ENCODE measurements at places on chromosomes 11 and 22.

- peak; percentile 6 for DNase-seq
Measured at GRCh38 chr22:46432164-46433068, 96.9 kb downstream of the TRMU start.

DNA sequence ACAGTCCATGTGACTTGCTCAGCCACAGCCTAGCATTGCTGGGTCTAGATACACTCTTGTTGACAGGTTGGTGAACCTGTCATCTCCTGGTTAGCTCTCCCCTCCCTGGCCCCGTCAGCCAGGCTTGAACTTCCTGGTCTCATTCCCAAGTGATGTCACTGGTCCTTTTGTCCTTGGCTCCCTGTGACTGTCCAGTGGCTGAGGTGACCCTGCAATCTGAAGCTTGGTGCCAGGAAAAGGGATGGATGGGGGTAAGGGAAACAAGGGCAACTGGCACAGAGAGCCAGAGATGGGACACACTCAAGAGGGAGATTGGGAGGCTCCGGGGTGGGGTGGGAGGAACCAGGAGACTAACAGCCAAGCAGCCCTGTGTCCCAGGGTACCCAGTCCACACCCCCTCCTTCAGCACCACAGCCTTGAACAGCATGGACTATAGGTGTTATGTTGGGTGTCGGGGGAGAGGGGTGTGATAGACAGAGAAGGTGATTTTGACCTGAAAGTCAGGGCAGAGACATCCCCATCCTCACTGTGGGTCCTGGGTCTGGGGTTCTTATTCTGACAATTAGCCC lies 63.8 kb upstream of the THY1 start:
- no peak for DNase-seq

DNA sequence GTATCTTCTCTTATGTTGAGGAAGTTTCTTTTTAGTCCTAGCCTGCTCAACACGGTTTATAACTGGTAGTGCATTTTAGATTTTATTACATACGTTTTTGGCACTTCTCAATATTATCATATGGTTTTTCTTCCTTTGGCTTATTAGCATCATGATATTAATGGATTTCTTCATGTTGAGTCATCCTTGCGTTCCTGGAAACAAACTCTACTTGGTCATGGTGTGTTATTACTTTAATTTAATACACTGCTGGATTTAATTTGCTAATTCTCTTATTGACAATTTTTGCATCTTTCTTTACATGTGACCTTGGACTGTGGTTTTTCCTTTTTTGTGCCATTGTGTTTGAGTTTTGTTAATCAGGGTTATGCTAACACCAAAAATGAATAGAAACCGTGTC lies 20.5 kb downstream of the IGF2 start:
- no peak for DNase-seq

- no peak for DNase-seq
Measured at GRCh38 chr11:93783765-93784144, 327 bp upstream of the MED17 start.

- no peak for DNase-seq
Measured at GRCh38 chr22:26169315-26170111, at the start of gene SEZ6L. Gene SEZ6L (plus strand): TSS chr22:26169462. CDS start chr22:26169670, 208 bp downstream.

- no peak for DNase-seq
Measured at GRCh38 chr11:69375316-69376154, 81.6 kb downstream of the MYEOV start.

DNA sequence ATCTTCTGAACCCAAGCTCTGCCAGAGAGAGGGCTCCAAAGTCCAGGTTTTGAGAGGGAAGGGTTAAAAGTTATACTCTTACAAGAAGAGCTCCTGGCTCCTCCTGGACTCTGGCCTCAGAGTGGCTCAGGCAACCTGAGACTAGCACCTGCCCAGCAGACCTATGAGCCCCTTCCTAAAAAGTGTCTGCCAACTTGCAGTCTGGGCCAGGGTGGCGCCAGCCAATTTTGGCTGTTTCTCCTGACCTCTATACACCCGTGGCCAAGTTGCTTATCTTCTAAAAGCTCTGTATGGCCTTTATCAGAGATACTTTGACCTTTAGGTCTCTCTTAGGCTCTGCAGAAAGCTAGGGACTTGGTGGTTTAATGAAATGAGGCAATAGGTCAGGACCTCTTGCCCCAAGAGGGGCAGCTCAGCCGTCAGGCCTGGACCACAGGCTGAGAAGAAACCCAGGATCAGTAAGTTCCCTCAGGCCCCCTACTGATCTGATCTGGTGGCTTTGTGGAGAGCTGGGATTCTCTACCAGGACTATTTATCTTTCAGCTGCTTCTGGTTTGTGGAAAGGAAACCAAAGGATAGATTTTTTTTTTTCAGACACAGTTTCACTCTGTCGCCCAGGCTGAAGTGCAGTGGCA lies 10.3 kb upstream of the UCP3 start:
- DNase-seq: no peak

- DNase-seq: no peak
Measured at GRCh38 chr11:78268591-78269410, 80.1 kb downstream of the USP35 start.

DNA sequence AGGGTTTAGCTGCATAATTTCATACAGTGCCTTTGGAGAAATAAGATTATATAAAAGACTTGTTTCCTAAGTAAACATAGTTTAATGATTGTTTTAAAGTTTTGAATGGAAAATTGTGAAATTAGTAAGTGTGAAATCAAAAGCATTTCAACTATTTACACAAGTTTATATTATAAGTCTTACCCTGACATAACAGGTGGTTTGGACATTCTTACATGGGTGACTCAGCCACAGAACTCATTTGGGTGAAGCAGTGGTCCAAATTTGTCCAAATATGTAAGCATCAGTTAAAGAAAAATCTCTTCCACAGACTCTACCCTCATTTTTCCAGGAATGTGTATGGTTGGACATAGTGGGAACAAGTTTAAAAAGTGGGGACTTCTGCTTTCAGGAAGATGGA lies 68.0 kb downstream of the USP47 start:
- DNase-seq: no peak

- no peak for DNase-seq
Measured at GRCh38 chr11:62398011-62398994, 20.5 kb upstream of the SCGB1A1 start.

GRCh38 chr11:66951135-66951534 lies 7.0 kb downstream of the PC start:
- no peak for DNase-seq

DNA sequence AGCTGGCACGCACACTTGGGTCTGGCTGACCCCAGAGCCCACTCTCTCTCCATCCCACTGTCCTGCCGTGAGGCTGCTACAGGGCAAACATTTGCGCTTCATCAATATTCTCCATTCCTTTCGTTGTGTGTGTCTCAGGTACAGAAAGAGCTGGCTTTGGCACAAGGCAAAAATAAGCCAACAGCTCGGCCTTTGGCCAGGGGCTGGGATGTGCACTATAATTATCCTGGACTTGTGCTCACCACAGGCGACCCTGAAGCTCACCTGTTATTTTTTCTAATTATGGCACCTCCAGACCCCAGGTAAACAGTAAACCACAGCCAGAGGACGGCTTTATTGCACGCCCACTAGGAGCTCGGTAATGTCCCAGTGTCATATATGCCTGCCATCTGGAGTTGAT lies 10.9 kb downstream of the ZMAT5 start:
- DNase-seq: no peak

DNA sequence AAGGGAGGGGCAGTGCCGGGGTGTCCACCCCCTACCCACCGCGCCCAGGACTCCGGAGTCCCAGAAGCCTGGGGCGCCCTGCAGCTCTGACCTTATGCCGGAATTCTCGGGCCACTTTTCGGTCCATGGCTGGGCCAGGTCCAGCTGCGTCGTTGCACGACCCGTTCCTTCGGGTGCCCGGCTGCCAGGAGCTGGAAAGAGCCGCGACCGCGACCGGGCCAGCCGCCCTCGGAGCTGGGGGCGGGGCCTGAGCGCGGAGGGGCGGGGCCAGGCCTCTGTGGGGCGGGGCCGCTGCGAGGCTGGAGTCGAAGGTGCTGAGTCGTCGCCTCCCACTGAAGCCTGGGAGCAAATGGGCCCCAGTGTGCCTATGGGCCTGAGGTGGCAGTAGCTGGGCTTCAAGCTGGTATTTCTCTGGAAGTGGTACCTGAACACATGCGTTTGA lies at the start of gene USH1C:
TSS of gene USH1C (minus strand) at position 236 of the 442 bp plus-strand sequence. CDS start at position 127, 109 bp downstream.
- DNase-seq: no peak

DNA sequence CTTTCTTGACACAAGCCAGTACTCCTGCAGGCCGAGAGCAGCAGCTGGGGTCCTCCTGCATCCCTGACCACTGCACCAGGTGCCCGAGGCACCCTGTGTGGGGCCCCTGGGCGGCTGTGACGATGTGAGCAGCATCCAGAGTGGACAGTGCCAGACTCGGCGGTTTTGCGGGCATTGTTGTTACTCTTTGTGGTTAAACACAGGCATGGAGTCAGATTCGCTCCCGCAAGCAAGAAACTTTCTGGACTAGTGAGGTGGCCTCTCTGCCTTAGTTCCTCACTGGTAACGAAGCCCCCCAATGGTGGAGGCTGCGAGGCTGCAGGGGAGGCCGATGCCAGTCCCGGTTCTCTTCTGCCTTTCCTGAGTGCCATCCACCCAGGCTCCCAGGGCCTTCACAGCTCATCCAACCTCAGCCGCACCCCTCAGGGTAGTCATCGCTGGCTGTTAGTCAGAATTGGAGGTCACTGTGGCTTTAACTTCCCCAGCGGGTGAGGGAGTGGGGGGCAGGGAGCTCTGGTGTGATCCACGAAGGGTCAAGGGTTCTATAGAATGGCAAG lies 3.7 kb upstream of the CLDN5 start:
- no peak for DNase-seq

DNA sequence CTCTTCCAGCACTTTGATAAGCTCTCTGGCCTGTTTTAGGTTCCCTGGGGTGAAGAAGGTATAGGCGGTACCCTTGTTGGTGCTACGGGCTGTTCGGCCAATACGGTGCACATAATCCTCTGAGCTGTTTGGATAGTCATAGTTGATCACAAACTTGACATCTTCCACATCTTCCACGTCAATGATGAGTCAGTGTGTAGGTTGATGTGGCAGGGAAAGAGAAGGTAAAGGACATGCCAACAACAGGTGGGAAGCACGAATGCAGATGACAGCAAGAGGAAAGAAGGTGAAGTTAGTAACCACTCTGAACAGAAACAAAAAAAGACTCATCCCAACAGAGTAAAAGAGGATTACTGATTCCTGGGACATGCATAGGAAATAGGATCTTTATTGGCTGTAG lies 18.2 kb downstream of the DDX17 start:
- no peak for DNase-seq

All from naive thymus-derived CD8-positive, alpha-beta T cell (primary cell).